Anterior cingulate cortex (tissue), 58 donors: ENCODE measurements at places on chromosomes 7 and 10.

DNA sequence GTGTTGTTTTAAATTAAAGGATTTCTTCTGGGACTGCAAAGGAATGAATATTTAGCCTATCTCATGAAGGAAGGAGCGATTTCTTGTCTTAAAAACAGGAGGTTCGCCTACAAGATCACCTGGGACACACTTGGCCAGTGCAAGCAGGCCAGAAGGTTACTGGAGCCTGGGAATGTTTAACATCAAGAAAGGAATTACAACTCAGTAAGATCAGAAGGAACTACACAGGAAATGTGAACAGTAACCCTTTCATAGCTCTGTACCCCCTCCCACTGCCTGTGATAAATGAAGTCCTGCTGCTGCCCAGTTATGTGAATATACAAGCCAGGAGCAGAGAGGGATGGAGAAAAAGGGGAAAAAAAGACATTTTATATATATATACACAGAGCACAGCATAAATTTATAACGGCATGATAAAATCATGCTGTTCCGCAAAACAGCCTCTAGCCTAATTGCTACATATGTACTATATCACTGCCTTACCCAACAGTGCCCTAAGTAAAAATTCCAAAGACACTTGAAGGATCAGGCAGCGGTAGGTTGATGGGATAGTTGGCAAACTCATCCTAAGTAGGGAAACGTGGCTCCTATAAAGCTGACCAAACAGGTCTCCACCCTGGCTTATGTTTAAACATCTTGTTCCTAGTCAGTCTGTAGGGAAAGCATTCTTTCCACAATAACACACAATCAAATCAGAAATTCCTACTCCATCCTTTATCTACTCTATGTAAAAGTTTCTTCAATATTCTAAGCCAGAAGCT, 63.8 kb downstream of the ZNF438 start:
- no peak for DNase-seq

DNA sequence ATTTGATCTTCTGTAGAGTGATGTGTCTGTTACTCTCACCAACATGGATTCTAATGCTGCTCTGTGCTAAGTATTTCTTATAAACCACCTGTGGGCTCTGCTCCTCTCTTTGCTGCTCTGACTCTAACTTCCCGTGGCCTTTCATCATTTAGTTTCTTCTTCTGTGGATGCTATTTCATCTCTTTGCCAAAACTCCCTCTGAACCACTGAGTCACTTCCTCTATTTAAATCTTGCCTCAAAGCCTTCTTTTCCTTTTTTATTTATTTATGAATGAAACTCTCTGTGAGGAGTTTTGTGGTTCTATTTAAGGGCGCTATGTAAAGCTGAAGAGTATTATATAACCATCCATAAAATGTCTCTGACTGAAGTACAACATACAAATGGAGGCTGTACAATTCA, 538.5 kb downstream of the SUGCT start:
- no peak for DNase-seq

- DNase-seq: no peak
Observed at GRCh38 chr7:420142-421093, 99.2 kb downstream of the PDGFA start.

DNA sequence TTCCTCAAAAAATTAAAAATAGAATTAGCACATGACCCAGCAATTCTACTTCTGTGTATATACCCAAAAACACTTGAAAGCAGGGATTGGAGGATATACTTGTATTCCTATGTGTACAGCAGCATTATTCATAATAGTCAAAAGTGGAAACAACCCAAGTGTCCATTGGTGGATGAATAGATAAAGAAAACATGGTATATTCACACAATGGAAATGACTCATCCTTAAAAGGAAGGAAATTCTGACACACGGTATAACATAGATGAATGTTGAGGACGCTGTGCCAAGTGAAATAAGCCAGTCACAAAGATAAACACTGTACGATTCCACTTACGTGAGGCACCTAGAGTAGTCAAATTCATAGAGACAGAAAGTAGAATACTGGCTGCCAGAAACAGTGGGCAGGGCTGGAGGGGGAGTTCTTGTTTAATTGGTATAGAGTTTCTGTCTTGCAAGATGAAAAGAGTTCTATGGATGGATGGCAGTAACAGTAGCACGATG, 26.6 kb upstream of the KAT6B start:
- DNase-seq: no peak

DNA sequence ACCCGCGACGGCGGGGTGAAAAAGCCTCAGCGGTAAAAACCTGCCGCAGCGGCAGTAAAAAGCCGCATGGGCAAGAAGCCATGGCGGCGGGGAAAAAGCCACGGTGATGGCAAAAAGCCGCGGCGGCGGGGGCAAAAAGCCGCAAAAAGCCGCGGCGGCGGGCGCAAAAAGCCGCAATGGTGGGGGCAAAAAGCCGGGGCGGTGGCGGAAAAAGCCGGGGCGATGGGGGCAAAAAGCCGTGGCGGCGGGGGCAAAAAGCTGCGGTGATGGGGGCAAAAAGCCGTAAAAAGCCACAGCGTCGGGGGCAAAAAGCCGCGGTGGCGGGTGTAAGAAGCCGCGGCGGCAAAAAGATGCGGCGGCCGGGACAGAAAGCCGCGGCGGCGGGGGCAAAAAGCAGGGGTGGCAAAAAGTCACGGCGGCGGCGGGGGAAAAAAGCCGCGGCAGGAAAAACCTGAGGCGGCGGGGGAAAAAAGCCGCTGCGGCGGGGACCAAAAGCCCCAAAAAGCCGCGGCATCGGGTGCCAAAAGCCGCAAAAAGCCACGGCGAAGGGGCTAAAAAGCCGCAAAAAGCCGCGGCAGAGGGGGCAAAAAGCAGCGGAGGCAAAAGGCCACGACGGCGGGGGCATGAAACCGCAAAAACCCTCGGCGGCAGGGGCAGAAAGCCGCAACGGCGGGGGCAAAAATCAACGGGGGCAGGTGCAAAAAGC, 488.5 kb downstream of the ZNF33B start:
- no peak for DNase-seq

DNA sequence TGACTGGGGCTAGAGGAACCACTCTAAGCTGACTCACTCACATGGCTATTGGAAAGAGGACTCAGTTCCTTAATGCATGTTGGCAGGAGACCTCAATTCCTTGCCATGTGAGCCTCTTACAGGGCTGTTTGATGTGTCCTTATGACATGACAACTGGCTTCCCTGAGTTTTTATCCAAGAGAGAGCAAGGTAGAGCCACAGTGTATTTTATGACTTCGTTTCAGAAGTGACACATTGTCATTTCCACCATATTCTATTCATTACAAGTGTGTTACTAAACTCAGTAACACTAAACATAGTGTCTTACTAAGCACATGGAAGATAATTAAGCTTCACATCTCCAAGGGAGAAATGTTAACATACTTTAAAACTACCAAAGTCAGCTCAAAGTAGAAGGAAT, 98.2 kb downstream of the ZNF777 start:
- DNase-seq: no peak

DNA sequence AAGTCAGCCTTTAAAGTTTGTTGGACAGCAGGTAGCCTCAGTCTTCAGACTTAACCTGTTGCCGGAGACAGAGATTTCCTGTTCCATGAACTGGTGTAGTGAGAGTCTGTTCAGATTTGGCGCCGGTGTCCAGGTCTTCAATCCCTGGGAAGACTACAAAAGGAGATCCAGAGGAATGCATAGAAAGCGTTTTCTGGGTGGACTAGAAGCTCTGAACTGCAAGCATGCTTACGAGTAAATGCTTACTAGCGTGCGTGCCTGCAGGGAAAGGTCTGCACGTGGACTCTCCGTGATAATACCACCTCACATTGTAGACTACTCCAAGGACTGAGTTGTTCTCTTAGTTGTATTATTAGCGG, 878 bp downstream of the GLRX3 start:
- DNase-seq: no peak

DNA sequence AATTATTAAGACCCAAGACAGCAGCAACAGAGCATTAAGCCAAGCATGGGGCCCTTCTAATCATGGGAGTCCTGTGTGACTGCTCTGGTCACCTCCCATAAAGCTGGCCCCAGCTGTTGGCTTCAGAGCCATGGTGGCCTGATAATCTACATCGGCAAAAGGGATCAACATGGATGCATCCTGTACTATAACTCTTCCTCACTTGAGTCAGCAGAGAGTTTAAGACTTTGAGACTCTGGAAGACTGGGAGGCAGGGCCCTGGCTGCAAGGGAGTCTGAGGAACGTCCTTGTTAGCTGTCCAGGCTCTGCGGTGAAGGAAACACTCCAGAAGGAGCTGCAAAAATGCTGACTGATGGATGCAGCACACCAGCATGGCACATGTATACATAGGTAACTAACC, 95.0 kb upstream of the KIAA1217 start:
- DNase-seq: no peak
